ENCODE measurements at places on chromosomes 3 and 15. TPM values are rescaled to one million over a fixed set of nuclear protein-coding genes. Genes with fewer than 3 reads are reported as not detected.

DNA sequence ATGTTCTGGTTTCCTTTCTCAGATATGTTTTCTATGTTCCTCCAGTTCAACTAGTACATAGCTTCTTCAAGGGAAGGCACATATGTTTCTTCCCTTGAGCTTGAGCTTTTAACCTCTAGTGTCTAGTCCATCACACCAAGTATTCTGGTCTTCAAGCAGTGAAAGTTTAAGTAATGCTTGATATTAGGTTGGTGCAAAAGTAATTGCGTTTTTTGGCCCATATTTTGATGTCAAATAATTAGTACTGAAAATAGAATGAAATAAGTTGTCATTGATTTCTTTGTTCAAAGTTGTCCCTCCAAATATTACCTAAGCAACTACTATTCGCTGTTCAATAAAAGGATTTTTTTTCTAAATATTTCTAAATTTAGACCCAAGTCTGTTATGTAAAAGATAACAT is 146.7 kb upstream of the TSC22D2 start:
- peaks cover 3% of the 10 kb centered on the region for H3K27me3 ChIP-seq
- peaks cover 3% of the 10 kb centered on the region for H3K36me3 ChIP-seq
- no peak overlapping the region for H3K4me3 ChIP-seq

- peaks cover 2% of the 10 kb centered on the region for H3K4me1 ChIP-seq
- no peak for DNase-seq
- no peak overlapping the region for H3K4me3 ChIP-seq
- H3K27me3 ChIP-seq: peaks cover 47% of the 10 kb centered on the region
- no peak overlapping the region for H3K27ac ChIP-seq
Measured at GRCh38 chr15:81189583-81190283, 6.9 kb upstream of the IL16 start.

GRCh38 chr3:158248261-158248660 is 138.4 kb downstream of the RSRC1 start:
- peaks cover 26% of the 10 kb centered on the region for H3K36me3 ChIP-seq
- DNase-seq: no peak
- H3K27ac ChIP-seq: peak overlapping the region; percentile 4
- no peaks in the 10 kb centered on the region for H3K27me3 ChIP-seq
- peaks cover 5% of the 10 kb centered on the region for H3K4me1 ChIP-seq

- no peak overlapping the region for H3K27ac ChIP-seq
- H3K4me1 ChIP-seq: no peaks in the 10 kb centered on the region
- DNase-seq: no peak
Measured at GRCh38 chr3:36826240-36826639, 61.9 kb upstream of the DCLK3 start.

DNA sequence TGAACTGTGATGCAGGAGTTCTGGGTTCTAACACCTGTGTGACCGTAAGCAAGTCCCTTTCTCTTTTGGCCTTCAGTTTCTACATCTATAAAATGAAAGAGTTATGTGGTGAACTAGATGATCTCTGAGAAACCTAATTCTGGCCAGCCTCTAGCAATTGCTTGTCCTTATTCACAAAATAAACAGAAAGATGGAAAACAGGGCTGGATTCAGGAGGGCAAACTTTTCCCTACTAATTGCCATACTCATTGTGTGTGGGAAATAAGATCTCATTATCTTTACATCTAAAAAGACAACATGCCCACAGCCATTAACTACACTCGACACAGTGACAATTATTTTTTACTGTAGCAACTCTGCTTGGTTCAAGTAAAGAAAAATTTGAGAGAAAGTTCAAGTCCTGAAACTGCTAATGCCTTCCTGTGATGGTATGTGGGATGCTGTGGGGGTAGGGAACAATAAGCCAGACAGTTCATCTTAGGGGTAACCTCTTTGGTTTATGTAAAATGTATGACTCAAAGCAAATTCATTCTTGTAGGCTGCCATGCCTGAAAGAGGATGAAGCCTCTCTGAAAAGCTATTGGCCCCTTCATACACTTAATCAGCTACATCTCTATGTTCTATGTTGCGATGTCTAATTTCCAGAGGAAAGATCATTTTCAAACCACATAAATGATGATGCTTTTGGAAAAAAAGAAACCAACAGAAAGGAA is 177.6 kb upstream of the BCL6 start:
- H3K4me1 ChIP-seq: peaks cover 58% of the 10 kb centered on the region
- no peak for DNase-seq
- peaks cover 19% of the 10 kb centered on the region for H3K27me3 ChIP-seq
- H3K4me3 ChIP-seq: no peak overlapping the region
- peaks cover 22% of the 10 kb centered on the region for H3K36me3 ChIP-seq

- H3K27ac ChIP-seq: no peak overlapping the region
- peaks cover 19% of the 10 kb centered on the region for H3K4me1 ChIP-seq
- no peak for DNase-seq
- no peaks in the 10 kb centered on the region for H3K36me3 ChIP-seq
- H3K4me3 ChIP-seq: no peak overlapping the region
- no peaks in the 10 kb centered on the region for H3K27me3 ChIP-seq
Measured at GRCh38 chr3:71398157-71398836, 185.2 kb downstream of the FOXP1 start.

DNA sequence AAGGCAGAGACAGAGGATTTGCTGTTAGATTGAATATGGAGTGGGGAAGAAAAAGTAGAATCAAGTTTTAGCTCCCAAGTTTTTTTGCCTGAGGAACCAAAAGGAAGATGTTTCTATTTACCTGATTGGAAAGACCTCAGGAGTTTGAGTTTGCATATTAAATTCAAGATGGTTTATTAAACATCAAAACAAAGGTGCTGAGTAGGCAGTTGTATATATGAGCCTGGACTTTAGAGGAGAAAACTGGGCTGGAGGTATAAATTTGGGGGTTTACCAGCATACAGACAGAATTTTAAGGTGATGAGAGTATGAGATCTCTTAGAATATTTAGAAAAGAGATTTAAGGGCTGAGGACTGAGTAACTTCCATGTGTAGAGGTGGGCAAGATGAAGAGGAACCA is 38.2 kb downstream of the GMPS start:
- no peak overlapping the region for H3K4me3 ChIP-seq
- H3K27ac ChIP-seq: peak overlapping the region; percentile 78
- H3K36me3 ChIP-seq: peaks cover 74% of the 10 kb centered on the region
- H3K4me1 ChIP-seq: peaks cover 17% of the 10 kb centered on the region
- H3K27me3 ChIP-seq: no peaks in the 10 kb centered on the region

DNA sequence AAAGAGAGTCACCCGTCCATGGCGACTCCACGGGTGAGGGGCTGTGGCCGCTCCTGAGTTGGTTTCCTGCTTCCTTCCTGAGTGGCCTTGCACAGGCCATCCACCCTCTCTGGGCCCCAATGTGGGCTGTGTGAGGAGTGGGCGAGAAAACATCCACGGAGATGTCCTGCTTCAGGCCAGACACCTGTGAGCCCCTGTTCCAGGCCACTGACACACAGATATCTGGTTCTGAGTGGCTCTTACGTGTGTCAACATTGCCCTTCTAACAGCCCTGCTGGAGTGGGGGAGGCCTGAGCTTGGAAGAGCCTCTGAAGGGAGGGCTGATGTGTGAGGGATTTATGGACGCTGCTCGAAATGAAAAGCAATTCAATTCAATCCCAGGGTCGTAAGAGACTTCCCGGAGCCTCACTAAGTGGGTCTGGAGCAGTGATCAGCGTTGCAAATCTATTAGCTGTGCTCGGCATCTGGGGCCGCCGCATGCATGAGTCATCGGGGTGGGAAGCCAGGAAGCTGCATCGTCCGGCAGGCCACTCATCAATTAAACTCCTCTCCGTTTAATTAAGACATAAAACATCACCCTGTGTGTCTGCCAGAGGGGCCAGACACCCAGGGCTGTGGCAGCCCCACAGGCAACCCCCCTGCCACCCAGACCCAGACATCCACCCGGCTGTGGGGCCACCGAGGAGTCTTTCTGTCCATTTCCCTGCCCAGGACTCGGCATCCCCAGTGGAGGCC is 20.0 kb upstream of the PRR23E start:
- H3K36me3 ChIP-seq: no peaks in the 10 kb centered on the region
- DNase-seq: no peak
- no peak overlapping the region for H3K27ac ChIP-seq
- peaks cover 3% of the 10 kb centered on the region for H3K27me3 ChIP-seq

Gene ACKR2
- total RNA-seq: 2.0 TPM

Gene UROC1
- not detected for total RNA-seq

Gene THAP10
- 0.15 TPM for total RNA-seq

Gene NAALADL2
- total RNA-seq: not detected

Gene SLC25A38
- 35.8 TPM for total RNA-seq

Gene HTR3E
- total RNA-seq: not detected

Measured in activated CD4-positive, alpha-beta memory T cell treated with anti-CD3 and anti-CD28 coated beads, Interleukin-2, amount 10 ng/mL, durations not matched to agents 7 days and 5 days (primary cell).